ENCODE measurements at places on chromosomes 7 and 10. TPM values are rescaled to one million over a fixed set of nuclear protein-coding genes. Genes with fewer than 3 reads are reported as not detected.

The ELFN1 gene
- total RNA-seq, result 0.71 TPM

The ADGRA1 gene
- total RNA-seq, result not detected

The UCN3 gene
- not detected for total RNA-seq

The SRGN gene
- 1.5 TPM for total RNA-seq

The FAM180A gene
- not detected for total RNA-seq

The CPA2 gene
- not detected for total RNA-seq

The FKBP9 gene
- total RNA-seq, result 107 TPM

The CRPPA gene
- total RNA-seq, result 1.4 TPM

The CCL24 gene
- not detected for total RNA-seq

The POMZP3 gene
- total RNA-seq, result 0.79 TPM

The MUC12 gene
- 2.9 TPM for total RNA-seq

The DNAH11 gene
- not detected for total RNA-seq

The DPYSL4 gene
- 21.5 TPM for total RNA-seq

The PHF14 gene
- total RNA-seq, result 32.4 TPM

The STAMBPL1 gene
- total RNA-seq, result 5.2 TPM

The CFTR gene
- total RNA-seq, result 8.7 TPM

The PARD3 gene
- total RNA-seq, result 76.4 TPM

The FEZF1 gene
- not detected for total RNA-seq

The CC2D2B gene
- not detected for total RNA-seq

The C10orf90 gene
- total RNA-seq, result not detected

The VAX1 gene
- total RNA-seq, result not detected

The MSMB gene
- not detected for total RNA-seq

The NPSR1 gene
- not detected for total RNA-seq

The ABCC2 gene
- total RNA-seq, result 0.07 TPM

The TRIM4 gene
- total RNA-seq, result 36.0 TPM

The AVL9 gene
- 50.6 TPM for total RNA-seq

The SPDYE9 gene
- total RNA-seq, result not detected

The ADARB2 gene
- total RNA-seq, result 0.08 TPM

The NEUROD6 gene
- total RNA-seq, result not detected

The CDC14C gene
- not detected for total RNA-seq

The MPLKIP gene
- 45.7 TPM for total RNA-seq

The NPVF gene
- not detected for total RNA-seq

The NACAD gene
- total RNA-seq, result 4.9 TPM

The MYL10 gene
- total RNA-seq, result not detected

The OR13A1 gene
- total RNA-seq, result not detected

The SFMBT2 gene
- total RNA-seq, result 3.0 TPM

The KLF6 gene
- 131 TPM for total RNA-seq

The ZNF107 gene
- total RNA-seq, result 5.0 TPM

The ATRNL1 gene
- 11.4 TPM for total RNA-seq

The DYDC2 gene
- 3.0 TPM for total RNA-seq

The SEMA4G gene
- 4.7 TPM for total RNA-seq

The CALHM3 gene
- not detected for total RNA-seq

The AKR1D1 gene
- not detected for total RNA-seq

The GJD4 gene
- not detected for total RNA-seq

The PDE6C gene
- total RNA-seq, result not detected

The CUZD1 gene
- 1.4 TPM for total RNA-seq

All from kidney epithelial cell (primary cell).